ENCODE measurements at places on chromosomes 13 and 19. TPM values are rescaled to one million over a fixed set of nuclear protein-coding genes. Genes with fewer than 3 reads are reported as not detected.

- DNase-seq = no peak
These were observed 3.8 kb downstream of the CBY2 start for GRCh38 chr13:45705918-45706317.

DNA sequence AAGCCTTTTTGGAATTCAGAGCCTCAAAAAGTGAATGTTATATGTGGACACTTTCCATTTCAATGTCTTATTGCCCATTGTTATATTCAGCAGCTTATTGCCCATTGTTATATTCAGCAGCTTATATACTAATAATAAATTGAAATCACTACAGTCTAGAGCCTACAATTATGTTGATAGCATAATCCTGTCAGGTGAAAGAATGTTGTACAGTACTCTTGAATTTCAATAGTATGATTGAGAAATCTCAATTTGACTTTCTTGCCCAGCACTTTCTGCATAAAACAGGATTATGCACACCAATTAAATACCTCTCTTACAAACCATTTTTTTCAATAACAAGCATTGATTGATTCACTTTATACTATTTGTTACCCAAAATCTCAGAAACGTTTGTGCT is 260.8 kb downstream of the PCDH9 start:
- DNase-seq = no peak

DNA sequence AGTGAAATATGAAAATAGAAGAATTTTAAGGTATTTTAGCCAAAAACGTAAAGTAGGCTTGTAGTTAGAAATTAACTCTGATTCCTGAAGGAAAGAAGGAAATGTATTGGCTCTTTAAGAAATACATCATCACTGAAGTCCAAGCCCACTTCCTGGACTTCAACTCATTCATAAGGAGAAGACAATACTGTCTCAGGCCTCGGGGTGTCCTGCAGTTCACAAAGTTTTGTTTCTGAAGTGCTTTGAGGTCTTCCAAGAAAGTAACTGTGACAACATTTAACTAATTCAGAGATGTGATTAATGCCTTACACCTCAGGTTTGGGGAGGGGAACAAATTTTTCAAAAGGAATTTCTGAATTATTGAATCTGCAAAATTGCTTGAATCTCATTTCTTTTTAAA is 65.8 kb upstream of the STARD13 start:
- peak; percentile 16 for DNase-seq

DNA sequence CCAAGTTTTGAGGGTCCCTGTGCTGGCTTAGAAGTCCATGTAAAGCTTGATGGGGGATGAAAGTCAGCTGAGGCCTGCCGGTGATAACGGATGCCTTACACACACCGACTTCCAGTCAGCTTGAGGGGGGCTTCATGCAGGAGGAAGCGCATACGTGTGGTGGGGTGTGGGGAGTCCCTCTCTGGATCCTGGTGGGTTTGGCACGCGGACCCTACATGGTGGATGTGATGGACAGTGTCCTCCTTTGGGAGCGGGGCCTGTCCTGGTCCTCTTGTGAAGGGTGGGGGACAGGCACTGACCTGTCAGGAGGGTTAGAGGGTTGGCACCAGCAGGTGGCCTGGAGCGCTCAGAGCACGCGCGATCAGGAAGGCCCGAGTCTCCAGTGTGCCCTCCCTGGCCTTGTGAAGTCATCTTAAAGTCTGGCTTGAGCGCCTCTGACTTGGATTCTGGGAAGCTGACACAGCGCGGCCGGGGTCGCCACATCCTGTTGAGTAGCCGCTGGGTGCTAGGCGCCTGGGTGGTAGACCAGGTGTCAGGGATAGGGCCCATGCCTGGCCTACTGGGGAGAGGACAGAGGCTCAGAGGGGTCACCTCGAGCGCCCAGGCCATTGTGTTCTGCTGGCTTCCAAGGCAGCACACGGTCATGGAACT is 2.9 kb downstream of the DAZAP1 start:
- no peak for DNase-seq

DNA sequence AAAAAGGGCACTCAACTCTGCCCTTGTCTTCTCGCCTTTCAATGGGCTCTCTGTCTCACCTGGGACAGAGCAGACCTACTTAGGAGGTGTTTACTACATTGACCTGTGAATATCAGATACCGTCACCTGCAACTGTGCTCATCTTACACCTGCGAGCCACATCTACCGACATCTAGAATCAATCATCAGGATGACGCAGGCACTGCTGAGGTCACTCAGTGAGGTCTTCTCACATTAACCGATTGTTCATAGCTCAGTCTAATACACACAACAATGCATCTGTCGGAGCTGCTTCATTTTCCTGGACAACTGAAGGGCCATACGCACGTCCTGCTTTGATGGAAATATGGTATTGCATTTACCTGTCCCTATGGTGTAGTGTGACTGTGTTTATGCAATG is 211.9 kb downstream of the FGF9 start:
- no peak for DNase-seq

DNA sequence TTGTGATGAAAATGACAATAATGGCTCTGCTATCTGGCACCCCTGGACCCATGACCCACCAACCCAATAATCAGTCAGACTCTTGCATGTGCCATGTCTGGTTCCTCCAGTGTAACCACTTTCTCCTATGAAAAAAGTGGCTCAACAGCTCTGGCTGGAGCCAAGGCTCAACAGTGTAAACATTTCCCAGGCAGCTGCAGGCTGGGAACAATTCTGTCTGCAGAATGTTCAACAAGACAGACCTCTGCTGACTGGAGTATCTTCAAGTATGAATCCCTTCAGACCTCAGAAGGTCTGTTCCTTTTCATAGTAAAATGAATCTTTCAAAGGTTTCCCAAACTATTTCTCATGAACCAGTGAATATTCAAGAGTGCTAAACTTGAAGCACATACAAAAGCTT is 410.1 kb upstream of the HTR2A start:
- DNase-seq = no peak

- no peak for DNase-seq
These were observed 638 bp downstream of the USPL1 start for GRCh38 chr13:30618186-30618929.

- no peak for DNase-seq
These were observed 40.3 kb upstream of the SGCG start for GRCh38 chr13:23140492-23140891.

Gene ATP8B3
- total RNA-seq = 4.6 TPM
